CD4-positive, alpha-beta T cell treated with Interleukin-17A for 4 hours (primary cell): ENCODE measurements at places on chromosomes 16 and 17.
A peak's percentile ranks its signal among the peaks of the same experiment; 100 is the strongest.

DNA sequence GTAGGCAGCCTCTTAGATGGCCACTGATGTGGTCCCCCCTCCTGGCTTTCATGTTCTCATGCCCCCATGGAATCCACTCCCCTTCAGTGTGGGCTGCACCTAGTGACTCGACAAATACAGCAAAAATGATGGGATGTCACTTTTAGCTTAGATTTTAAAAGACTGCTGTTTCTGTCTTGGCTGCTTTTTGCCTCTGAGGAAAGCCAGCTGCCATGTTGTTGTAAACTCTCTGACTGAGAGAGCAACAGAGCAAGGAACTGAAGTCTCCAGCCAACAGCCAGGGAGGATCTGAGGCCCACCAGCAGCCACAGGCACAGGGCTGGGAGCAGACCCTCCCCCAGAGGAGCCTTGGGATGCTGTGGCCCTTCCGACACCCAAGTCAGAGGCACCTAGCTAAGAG is 60.6 kb upstream of the MARCHF10 start:
- no peak for DNase-seq

DNA sequence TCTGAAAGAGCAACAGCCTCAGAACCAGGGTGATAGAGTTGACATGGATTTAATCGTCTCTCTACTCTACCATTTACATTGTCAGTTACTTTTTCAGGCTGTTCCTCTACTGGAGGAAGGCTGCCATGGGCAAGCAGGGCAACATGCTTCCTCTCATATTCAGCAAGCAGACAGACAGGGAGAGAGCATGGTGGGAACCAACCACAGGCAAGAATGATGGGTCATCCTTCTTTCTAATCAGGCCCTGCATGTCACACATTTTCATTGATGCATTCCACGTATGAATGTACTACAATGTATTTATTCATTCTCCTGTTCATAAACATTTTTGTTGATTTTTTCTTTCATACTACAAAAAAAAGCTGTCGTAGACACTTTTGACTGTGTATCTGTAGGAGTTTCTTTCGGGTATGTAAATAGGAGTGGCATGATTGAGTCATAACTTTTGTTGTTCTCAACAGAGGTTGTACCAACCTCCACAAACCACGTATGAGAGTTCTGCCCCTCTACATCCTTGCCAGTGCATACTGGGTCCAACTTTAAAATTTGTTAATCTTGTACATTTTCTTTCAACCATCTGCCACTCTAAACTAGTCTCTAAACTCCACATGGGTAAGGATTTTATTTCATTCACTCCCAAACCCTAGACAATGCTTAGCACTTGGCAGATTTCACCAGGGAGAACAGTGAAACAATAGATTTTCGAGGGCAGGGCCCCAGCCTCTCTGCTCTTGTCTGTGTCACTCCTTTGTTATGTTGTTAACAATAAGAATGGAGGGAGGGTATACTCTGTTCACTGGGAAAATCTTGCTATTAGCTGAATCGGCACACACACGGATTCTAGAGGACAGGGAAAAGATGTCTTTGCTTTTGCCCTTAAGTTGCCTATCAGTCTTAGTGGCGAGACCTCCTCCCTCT is 58.7 kb downstream of the CMC2 start:
- DNase-seq, result no peak

DNA sequence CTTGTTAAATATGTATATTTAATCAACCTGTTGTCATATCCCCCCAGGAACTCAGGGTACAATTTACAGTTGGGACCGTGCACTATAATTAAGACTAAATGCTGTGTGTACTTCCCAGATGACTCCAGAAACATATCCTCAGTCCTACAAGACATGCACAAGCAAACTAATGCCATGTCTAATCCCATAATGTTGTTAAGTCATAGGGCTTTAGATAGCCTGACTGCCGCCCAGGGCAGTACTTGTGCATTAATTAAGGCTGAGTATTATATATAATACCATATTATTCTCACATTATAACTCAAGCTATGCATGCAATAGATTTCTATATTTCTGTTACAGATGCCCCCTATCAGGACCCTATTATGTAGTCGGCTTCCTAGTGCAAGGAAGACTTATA is 20.1 kb upstream of the CPHXL start:
- DNase-seq, result no peak

GRCh38 chr16:51062039-51062438 is 89.0 kb downstream of the SALL1 start:
- no peak for DNase-seq

DNA sequence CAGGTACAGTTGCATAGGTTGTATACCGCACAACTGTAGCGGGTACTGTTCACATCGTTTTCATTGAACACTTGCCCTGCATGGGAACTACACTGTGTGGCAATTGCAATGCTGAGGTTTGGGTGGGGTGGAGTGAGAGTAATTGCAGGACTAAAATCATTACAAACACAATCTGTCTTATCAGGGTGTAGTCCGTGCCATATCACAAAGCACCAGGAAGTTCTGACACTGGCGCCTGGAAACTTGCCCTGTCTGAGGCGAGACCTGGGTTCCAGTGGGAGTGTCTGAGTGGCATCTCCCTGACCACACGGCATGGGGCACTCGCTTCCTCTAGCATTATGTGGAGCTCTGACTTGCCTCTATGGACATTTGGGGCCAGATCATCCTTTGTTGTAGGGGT is 153.4 kb downstream of the RGS9 start:
- DNase-seq, result no peak

- DNase-seq, result no peak
Observed at GRCh38 chr17:71748872-71749271, 371.9 kb upstream of the SOX9 start.

GRCh38 chr16:57513371-57514102 is 22.8 kb downstream of the CCDC102A start:
- DNase-seq, result no peak

DNA sequence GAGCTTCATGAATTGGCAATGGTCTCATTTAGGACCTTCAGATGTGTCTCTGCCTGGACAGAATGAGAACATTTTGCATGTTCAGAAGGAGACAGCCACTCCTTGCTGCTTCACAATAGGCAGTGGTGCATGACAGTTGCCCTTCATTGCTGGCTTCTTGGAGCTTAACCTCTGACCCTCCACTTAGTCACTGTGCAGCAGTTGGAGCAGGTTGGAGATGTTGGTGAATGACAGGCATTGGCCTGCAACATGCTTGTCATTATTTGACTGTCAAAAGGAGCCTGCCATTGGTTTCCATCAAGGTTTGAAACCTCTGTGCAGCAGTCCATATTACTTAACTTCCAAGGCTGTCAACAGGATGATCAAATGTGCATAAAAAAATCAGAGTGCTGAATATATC is 22.7 kb downstream of the FTO start:
- no peak for DNase-seq

DNA sequence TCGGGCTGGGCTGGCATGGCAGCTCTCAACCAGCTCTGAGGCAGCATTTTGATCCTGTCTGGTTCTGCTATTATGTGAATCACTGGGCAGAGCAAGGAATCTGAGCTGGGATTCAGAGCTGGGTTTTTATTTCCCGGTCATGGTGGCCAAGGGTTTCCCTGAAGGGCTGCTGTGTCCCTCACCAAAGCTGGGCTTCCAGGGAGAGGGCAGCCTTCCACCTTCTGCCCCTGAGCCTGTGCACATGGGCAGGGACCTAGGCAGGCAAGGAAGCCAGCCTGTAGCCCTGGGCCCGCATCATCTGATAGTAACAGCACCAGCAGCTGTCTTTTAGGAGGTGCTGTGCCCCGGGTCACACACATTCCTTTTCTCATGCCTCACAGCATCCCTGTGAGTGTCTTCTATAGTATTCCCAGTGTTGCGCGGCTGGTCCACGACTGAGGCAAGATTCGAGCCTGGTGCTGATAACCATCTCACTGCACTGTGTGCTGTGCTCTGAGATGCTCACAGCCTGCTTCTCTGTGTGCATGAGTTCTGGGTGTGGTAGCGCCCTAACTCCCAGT is 85.3 kb upstream of the PLCG2 start:
- no peak for DNase-seq

- no peak for DNase-seq
Observed at GRCh38 chr17:78174346-78174869, 6.0 kb downstream of the SYNGR2 start.

GRCh38 chr16:88005181-88005581 is 53.9 kb downstream of the BANP start:
- no peak for DNase-seq

- DNase-seq, result no peak
Observed at GRCh38 chr16:53087101-53087500, 32.3 kb downstream of the CHD9 start.

GRCh38 chr17:34068571-34068970 is 186.5 kb upstream of the CCL2 start:
- no peak for DNase-seq

- no peak for DNase-seq
Observed at GRCh38 chr17:44192750-44193149, 6.0 kb downstream of the TMUB2 start.

DNA sequence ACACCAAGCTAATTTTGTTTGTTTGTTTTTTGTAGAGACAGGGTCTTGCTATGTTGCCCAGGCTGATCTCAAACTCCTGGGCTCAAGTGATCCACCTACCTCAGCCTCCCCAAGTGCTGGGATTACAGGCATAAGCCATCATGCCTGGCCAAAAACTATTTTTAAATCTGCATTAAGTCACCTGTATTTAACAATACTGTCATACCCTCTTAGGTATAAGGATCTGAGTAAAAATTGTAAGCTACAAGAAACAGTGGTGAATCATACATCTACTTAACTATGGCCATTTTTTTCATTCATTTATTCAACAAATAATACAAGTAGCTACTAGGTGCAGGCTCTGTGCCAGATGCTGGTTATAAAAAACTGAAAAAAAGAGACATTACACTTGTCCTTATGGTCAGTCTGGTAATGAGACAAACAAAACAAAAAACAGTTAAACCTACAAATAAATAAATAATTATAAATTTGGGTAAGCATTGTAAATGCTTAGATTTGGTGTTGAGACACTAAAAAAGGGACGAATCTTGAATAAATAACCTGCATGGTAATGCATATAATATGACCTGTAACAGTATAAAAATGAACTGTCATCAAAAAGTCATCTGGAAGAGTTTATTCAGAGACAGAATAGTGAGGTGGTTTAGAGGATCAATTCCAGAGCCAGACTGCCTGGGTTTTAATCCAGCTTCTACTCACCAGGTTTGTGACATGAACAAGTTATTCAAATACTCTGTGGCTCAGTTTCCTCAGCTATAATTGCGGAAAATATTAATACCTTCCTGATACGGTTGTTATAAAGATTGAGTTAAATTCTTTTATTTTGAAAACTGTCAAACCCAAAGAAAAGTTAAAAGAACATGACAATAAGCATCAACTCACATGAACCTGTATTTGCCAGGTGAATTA is 26.8 kb downstream of the BRIP1 start:
- DNase-seq, result no peak

DNA sequence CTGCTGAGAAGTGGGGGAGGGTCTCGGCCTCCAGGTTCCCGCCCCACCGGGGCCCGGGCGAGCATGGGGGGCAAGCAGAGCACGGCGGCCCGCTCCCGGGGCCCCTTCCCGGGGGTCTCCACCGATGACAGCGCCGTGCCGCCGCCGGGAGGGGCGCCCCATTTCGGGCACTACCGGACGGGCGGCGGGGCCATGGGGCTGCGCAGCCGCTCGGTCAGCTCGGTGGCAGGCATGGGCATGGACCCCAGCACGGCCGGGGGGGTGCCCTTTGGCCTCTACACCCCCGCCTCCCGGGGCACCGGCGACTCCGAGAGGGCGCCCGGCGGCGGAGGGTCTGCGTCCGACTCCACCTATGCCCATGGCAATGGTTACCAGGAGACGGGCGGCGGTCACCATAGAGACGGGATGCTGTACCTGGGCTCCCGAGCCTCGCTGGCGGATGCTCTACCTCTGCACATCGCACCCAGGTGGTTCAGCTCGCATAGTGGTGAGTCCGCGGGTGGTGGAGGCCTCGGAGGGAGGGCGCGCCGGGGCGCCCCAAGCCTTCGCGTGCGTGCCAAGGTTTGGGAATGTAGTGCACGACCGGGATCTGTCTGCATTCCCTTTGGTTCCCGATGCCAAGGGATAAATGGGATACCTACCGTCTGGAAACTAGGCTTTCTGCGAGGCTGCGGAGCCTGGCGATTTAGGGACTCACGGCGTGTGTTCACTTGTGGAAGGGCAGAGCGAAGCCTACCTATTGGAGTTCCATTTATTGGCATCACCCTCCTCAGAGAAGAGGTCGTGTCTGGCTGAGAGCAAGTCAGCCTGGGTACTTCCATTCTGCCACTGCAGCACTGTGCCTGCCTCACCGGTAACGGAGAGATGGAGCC is 1.0 kb downstream of the ZNRF1 start:
- peak; percentile 76 for DNase-seq

- peak; percentile 84 for DNase-seq
Observed at GRCh38 chr16:28317040-28317880, 24.9 kb downstream of the SBK1 start.

GRCh38 chr17:35449371-35449931 is 885 bp upstream of the SLFN13 start:
- no peak for DNase-seq

DNA sequence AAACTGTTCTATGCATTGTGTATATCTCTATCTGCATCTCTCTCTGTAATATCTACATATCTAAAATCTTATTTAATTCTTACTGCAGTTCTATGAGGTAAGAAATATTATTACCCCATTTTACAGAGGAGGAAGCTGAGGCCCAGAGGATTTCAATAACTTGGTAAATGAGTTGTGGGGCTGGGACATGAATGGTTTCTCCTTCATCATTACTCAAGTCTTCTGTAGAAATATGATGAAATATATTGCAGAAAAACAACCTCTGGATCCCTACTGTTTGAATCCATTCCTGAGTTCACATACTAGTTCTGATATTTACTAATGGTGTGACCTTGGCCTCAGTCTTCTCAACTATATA is 45.5 kb upstream of the NLK start:
- DNase-seq, result no peak

GRCh38 chr16:28063591-28064061 is at the start of gene GSG1L:
GSG1L (minus strand) TSS chr16:28063714; CDS start chr16:28063424, 290 bp downstream.
- DNase-seq, result no peak

DNA sequence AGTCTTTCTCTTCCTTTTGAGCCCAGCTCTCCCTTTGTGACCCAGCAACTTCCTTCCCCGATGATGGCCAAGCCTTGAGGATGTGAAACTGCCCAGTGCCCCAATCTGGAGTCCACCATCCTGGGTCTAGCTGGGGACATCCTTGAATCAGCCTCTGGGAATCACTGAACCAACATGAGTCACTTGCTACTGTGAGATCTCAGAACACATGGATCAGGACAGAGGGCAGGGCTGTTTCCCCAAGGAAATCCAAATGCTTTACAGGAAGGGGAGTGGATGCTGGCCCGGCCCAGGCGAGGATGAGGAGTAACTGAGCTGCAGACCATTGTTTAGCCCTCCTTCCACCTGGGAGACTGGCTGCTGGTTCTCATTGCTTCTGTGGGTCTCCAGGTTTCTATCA is 547.6 kb downstream of the WWOX start:
- no peak for DNase-seq

GRCh38 chr16:80725566-80726162 is 78.7 kb downstream of the CDYL2 start:
- no peak for DNase-seq
